Natural killer cell treated with Interleukin-12 subunit alpha and Interleukin-12 subunit beta and Interleukin-15 and Interleukin-18, amount 100 ng/mL, for 72 hours (primary cell): ENCODE measurements at places on chromosomes 3 and 15. TPM values are rescaled to one million over a fixed set of nuclear protein-coding genes. Genes with fewer than 3 reads are reported as not detected.
A peak's percentile ranks its signal among the peaks of the same experiment; 100 is the strongest.

The RPUSD2 gene
- total RNA-seq, result 19.0 TPM

The HES1 gene
- total RNA-seq, result 0.28 TPM

The SCAANT1 gene
- not detected for total RNA-seq

The CLRN1 gene
- not detected for total RNA-seq

The PLA2G4E gene
- not detected for total RNA-seq

The TMEM212 gene
- total RNA-seq, result not detected

The ICE2 gene
- total RNA-seq, result 79.4 TPM

The DPPA2 gene
- not detected for total RNA-seq

The FGF7 gene
- not detected for total RNA-seq

The ALS2CL gene
- total RNA-seq, result not detected

The ADGRG7 gene
- total RNA-seq, result not detected

DNA sequence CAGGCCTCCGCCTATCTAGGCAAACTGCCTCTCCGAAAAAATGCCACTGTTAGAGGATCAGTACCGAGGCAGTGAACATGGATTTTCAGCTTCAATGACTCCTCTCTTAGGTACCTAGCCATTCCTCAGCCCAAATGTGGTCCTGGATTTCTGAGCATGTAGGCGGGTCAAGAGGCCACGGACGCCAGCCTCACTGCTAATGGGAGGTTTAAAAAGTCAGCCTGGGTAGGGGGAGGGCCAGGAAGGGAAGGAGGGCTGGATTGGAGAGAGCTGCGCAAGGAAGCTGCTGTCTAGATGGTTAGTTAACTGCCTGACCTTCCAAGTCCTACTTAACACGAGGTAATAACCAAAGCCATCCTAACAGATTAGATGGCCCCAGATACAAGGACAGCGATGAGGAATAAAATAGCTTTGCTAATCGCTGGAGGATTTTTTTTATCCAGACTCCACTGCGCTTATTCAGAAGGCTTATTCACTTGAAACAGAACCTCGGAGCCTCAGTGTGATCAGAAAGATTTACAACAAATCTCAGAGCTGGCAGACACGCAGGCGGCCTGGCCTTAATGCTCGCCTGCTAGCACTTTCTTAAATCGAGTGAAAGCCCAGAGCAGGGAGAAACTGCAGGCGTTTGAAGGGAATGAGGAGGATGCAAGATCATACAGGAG, 34.3 kb downstream of the TLE3 start:
- no peak for DNase-seq

GRCh38 chr15:70504988-70505387, 258.4 kb downstream of the UACA start:
- no peak for DNase-seq

GRCh38 chr3:41682382-41682781, 279.5 kb downstream of the ULK4 start:
- no peak for DNase-seq

- no peak for DNase-seq
Measured at GRCh38 chr3:122004107-122004506, 17.9 kb downstream of the ILDR1 start.

DNA sequence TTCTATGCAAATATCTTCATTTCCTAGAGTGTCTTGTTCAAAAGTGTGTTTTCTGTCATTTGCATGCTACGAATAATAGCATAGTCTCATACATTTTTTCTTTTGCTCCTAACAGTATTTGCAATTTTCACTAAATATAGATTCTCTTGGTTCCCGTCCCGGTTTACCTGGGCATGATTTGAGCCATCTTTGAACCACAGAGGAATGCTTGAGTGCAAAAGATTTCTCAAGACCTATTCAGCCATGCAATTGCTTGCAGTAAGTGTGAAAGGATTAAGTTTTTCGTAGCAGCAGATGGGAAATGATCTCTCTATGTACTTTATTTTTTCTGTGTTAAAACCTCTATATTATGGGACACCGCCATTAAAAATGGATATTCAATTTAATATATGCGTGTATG, 733.0 kb downstream of the ZPLD1 start:
- DNase-seq, result no peak

DNA sequence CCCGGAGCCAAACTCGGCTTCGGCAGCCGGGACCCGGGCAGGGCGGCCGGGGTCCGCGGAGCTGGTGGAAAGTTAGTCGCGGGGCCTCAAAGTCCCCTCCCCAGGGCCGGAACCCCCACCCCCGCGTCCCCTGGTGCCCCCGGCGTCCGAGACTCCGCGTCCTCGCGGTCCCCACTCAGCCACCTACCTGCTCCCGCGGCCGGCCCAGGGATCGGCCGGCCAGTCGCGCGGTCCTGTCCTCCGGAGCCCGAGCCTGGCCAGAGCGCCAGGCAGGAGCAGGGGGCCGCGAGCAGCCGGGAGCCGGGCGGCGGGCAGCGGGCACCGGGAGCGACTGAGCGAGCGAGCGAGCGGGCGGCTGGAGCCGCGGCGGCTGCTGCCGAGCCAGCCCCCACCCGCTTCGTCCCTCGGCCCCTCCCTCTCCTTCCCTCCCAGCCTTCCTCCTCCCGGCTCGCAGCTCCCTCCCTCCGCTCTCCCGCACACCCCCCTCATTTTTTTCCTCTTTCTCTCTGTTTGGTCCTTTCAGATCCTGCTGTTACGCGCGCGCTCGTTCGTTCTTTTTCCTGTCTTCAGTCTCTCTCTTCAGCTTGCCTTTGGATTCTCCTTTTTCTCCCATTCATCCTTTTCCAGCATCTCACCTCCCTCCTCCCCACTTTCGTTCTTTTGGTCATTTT, at the start of gene MEGF11:
Gene MEGF11, minus strand, starts transcription at position 333 of the 671 bp plus-strand sequence. CDS start 125,347 bp downstream, outside the sequence.
- no peak for DNase-seq

DNA sequence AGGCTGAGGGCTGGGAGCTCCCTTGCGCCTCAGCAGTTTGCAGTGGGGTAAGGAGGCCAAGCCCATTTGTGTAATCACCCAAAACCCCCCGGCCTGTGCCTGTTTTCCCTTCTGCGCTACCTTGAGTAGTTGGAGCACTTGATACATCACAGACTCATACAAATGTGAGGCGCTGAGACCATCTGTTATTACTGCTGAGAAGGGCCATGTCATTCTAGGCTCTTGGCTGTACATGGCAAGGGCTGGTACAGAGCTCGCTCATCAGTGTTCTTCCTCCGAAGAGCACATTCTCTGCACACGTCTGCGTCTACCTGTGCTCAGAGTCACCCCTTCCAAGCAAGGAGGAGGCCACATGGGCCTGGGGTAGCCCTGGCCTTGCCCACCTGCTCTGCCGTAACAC, 9.3 kb downstream of the PLA2G4B start:
- DNase-seq, result no peak

DNA sequence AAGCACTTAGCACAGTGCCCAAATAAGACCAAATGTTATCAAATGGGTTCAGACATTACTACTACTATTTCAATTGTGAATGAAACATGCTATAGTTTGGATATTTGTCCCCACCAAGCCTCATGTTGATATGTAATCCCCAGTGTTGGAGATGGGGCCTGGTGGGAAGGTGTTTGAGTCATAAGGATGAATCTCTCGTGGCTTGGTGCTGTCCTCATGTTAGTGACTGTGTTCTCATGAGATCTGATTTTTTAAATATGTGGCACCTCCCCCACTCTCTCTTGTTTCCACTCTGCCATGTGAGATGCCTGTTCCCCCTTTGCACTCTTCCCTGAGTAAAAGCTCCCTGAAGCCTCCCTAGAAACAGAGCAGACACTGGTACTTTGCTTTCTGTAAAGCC, 148.7 kb upstream of the TGFBR2 start:
- no peak for DNase-seq

GRCh38 chr3:193118907-193119306, 122.1 kb upstream of the PLAAT1 start:
- no peak for DNase-seq

DNA sequence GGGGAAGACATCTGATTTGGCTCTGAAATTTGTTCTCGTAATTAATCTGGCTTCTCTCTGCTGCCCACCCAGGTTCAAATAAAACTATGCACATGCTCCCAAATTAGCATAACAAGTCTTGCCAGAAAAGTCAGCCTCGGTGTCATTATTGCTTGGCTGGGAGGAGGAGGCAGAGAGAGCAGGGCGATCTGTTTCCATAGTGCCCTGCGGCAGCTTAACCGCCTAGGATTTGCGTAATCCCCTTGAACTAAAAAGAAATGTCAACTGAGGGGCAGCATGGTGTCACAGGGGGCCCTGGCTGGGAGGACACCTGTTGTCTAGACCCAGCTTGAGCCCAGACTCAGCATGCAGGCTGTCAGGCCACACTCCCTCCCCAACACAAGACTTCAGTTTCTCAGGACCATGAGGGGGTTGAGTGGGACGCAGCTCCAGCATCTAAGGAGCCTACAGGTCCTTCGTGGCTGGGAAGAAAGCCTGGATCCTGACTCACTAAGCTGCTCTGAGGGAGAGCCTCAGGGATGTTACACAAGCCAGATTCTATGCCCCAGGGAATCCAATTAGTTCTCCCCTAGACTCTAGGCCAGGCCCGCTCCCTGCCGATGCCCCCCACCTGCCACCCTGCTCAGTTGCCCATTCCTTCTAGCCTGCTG, 17.3 kb downstream of the MRPS11 start:
- no peak for DNase-seq

DNA sequence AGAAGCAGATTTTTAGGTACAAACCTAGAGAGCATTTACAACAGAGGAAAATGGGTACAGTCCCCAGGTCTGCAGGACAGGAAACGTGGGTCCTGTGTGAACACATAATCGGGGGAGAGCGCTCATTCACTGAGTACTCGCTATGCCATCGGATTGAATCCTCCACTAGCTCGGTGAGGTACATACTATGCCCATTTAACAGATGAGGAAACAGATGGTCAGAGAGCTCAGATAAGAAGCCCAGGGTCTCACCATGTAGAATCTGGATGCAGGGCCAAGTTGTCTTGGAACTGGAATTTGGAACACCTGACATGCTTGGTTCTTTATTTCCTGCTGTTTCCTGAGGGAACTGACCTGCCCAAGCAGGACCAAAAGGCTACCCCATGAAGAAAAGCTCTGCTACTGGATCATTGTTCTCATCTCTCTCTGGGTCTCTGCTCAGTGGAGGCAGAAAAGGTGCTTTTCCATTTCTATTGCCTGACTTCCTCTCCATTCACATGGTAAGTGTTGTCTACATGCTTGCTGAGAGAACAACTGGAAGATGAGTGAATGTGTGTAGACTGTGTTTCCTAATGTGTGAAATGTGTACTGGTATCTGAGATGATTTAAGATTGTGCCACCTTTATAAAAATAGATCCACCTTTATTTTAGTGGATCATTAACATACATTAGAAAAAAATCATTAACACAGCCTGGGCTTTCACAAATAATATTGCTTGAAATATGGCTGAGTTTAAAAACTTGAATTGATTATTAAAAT, 89.1 kb downstream of the TGFBR2 start:
- no peak for DNase-seq

DNA sequence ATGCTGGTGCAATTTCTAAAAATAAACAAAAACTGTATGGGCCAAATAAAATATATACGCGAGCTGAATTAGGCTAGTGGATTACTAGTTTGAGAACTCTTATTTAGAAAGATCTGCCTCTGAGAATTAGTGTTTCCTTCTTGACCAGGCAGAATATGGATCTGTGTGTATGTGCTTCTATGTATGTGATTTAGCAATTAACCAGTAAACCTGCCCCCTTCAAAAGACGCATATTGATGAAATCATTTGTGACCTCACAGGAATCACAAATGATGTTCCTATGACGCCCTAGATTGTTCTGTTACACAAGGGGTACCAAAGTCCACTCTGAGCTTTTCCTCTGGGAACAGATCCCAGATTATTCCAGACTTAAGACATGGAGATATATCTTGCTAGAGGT, at the start of gene TUSC7:
Gene TUSC7, plus strand, starts transcription at position 301 of the 400 bp plus-strand sequence.
- DNase-seq, result no peak

GRCh38 chr3:53846851-53847155, 435 bp downstream of the IL17RB start:
- DNase-seq, result no peak

DNA sequence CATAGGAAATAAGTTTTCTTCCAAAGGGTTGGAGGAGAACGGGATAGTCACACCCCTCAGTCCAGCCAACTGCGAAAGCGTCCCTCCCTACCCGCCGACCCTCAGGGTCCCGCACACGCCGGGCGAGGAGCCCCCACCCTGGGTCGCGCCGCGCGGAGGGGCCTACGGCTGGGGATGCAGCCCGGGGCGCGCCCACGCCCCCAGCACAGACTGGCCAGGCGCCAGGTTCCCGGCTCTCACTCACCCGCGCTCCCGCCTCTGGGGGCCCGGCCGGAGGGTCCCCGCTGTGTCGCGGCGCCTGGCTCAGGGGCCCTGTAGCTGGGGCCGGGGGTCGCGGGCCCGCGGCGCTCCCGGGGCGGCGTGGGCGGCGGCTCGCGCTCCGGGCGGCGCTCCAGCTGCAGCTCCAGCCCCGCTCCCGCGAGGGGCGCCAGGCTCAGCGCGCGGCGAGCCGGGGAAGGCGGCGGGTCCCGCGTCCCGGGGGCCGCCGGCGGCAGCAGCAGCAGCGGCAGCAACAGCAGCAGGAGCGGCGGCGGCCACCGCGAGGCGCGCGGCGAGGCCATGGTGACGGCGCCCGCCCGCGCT, 375 bp downstream of the HEG1 start:
- DNase-seq, result peak; percentile 61

GRCh38 chr3:127770671-127771355, 51.5 kb downstream of the MGLL start:
- no peak for DNase-seq

DNA sequence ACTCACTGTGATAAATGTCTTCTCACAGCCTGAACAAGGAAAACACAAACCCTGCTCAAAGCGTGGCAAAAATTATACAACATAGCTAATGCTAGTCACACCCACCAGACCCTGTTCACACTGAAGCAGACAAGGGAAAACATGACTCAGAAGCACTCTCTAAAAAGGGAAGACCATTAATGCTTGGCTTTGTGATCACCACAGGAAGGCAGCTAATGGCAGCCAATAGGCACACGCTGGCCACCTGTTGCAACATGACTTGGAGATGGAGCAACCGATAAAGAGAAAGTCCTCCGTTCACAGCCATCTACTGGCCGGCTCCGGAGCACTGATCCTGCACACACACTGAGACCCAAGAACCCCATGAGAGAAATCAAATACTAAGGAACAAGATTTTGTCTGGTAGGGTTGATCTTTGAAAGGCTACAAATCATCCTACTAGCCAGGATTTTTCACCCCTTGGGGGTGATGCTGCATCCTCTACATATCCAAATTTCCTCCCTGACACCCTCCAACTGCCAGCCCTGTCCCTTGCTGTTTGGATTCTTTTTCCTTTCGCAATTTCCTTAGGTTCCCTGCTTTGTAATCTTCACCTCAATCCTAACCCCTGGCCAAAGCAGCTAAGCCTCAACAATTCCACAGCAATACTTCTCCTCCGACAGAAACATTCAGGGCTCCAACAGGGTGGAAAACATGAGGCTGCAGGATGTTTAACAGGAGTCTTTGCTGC, 3.2 kb downstream of the ZXDC start:
- peak; percentile 71 for DNase-seq
